ENCODE measurements at places on chromosomes 6 and 20. TPM values are rescaled to one million over a fixed set of nuclear protein-coding genes. Genes with fewer than 3 reads are reported as not detected.

The OPRM1 gene
- total RNA-seq, result not detected

The SPTLC3 gene
- 0.15 TPM for total RNA-seq

The FERMT1 gene
- total RNA-seq, result 1.2 TPM

The ZNF391 gene
- 0.53 TPM for total RNA-seq

The PRRT1 gene
- 0.70 TPM for total RNA-seq
